ENCODE measurements at places on chromosomes 13 and 19.

- H3K27ac ChIP-seq: no peak overlapping the region
- DNase-seq: peak; percentile 98
- H3K36me3 ChIP-seq: no peaks in the 10 kb centered on the region
These were observed 21.5 kb downstream of the COLGALT1 start for GRCh38 chr19:17576758-17577456.

GRCh38 chr19:44657211-44657921 lies 13.7 kb downstream of the PVR start:
- DNase-seq: peak; percentile 81
- no peak overlapping the region for H3K4me3 ChIP-seq

DNA sequence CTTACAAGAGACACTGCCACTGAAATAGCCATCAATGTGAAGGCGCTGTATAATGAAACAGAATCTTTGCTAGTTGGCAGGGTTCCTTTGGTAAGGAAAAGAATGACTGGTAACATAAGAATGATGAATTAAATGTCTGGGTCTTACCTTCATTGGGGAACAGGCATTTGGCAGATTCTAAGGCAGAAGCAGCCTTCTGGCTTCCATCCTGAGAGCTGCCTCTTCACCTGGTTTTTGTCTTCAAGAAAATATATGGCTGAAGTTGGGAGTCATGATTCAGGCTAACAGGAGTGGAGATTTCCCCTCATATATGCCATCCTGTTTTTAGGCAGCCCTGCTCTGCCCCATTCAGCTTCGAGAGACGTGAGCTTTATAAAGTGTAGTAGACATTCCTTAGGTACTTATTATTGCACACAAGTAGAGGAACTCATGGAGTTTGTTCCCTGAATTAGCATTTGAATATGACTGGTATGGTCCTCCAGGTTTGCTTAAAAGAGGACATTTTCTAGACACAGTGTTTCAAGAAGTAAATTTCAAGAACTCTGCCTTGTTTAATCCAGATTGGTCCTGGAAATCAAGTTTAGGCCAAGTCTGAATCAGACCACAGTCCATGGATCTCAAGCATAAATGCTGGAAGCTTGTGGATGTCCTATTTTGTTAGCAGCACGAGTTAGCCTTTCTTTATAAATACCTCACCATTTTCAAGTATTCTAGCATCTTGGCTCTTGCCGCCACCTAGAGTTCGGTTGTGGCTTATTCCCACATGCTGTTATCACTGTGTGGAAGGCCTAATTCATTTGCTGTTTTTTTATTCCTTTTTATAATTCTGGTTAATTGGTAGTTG lies 56.2 kb upstream of the AKAP11 start:
- no peaks in the 10 kb centered on the region for H3K27me3 ChIP-seq
- no peak overlapping the region for H3K4me3 ChIP-seq
- H3K36me3 ChIP-seq: no peaks in the 10 kb centered on the region
- H3K27ac ChIP-seq: no peak overlapping the region
- H3K4me1 ChIP-seq: peaks cover 6% of the 10 kb centered on the region

DNA sequence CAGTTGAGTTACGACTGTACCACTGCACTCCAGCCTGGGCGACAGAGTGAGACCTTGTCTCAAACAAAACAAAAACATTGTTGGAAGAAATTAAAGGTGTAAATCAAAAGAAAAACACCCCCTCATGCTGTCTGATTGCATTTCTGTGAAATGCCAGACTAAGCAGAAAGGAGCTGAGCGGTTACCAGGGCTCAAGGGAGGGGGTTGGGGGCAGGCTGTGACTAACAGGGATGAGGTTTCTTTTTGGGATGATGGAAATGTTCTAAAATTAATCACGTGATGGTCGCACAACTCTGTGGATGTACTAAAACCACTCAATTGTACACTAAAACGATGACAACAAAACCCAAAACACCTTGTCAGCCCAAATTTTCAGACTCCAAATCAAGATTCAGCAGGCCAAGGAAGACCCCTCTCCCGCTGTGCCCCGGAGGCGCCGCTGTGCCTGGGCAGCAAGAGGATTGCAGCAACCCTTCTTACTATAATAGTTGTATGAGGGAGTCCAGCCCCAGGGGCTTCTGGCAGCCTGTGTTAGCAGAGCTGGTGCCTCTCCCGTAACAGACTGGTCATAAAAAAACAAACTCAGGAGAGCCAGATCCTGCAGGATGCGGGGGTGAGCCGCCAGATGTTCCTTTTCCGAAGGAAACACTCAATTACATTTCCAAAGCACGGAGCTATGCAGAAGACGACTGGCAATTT lies 20.9 kb downstream of the CAPS start:
- no peaks in the 10 kb centered on the region for H3K4me1 ChIP-seq
- no peak for DNase-seq
- no peaks in the 10 kb centered on the region for H3K27me3 ChIP-seq
- no peak overlapping the region for H3K27ac ChIP-seq
- no peaks in the 10 kb centered on the region for H3K36me3 ChIP-seq

- H3K27ac ChIP-seq: no peak overlapping the region
- peaks cover 35% of the 10 kb centered on the region for H3K27me3 ChIP-seq
- DNase-seq: no peak
- H3K4me1 ChIP-seq: peaks cover 10% of the 10 kb centered on the region
These were observed 97.4 kb downstream of the ATP8A2 start for GRCh38 chr13:25469169-25469525.

DNA sequence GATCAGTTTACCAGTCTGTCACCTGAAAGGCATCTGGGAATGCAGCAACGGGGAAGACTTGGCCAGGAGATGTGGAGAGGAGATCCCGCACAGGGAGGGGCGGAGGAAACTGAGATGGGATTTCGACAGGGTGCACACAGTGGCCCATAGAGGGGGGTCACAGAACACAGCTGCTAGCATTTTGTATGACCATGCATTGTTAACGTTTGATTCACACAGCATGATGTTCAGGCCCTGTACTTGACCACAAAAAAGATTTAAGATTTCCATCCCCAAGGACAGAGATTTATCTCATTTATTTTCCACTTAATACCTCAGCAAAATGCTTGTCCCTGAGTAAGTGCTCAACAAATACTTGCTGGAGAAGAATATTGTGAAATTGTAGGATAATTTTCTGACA lies 63.2 kb downstream of the RAB20 start:
- no peak overlapping the region for H3K4me3 ChIP-seq
- H3K36me3 ChIP-seq: peaks cover 8% of the 10 kb centered on the region
- DNase-seq: no peak
- no peaks in the 10 kb centered on the region for H3K27me3 ChIP-seq
- H3K27ac ChIP-seq: no peak overlapping the region
- no peaks in the 10 kb centered on the region for H3K4me1 ChIP-seq
